ENCODE measurements at places on chromosomes 3 and 15.
A peak's percentile ranks its signal among the peaks of the same experiment; 100 is the strongest.

DNA sequence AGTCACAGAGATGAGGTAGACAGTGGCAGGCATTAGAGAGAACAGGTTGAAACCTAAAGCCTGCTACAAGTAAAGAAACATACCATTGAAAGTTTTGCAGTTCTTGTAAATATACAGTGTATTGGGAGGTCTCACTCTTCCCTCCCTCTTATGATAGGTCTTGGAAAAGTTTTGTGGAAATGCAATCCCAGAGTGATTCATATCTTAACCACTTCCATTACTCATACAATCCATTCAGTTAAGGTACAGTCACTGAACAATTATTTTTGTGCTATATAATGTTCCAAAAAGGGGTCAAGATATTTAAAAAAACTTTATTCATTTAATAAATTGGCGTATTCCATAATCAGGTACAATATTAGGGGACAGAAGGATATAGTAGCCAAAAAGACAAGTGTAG lies 737.7 kb upstream of the ALCAM start:
- peak; percentile 89 for DNase-seq

GRCh38 chr3:24476871-24477656 lies 17.6 kb downstream of the THRB start:
- no peak for DNase-seq

GRCh38 chr3:190019844-190020243 lies 100.9 kb downstream of the P3H2 start:
- DNase-seq: no peak

- no peak for DNase-seq
Measured at GRCh38 chr15:43273243-43273642, 6.5 kb upstream of the TGM5 start.

- DNase-seq: no peak
Measured at GRCh38 chr3:13145131-13145825, 72.0 kb upstream of the IQSEC1 start.

GRCh38 chr3:195903950-195904290 lies 4.4 kb downstream of the TNK2 start:
- DNase-seq: no peak

DNA sequence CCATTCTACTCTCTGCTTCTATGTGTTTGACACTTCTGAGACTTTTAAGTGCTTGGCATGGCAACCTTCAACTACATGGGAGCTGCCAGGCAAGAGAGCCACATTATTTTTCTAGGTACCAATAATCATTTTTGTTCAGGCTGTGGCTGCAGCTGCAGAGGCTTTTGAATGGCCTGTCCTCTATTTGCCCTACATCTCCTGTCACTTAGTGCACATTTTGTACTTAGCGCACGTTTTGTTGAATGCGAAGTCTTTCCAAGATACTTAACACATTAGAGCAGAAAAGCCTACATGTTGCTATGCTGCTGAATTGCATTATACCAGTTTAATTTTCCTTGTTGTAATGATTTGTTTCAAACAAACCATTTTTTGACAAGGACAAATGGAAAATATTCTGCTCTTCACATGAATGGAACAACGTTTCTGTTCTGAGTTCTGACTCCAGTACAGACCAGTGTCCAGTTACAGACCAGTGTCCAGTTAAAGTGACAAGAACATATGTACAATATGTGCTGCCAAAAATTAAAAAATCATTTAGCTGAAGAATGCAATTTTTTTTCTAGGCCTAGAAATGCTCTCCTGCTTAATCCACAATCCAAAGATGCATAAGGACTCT lies 113.9 kb downstream of the ABI3BP start:
- DNase-seq: no peak

DNA sequence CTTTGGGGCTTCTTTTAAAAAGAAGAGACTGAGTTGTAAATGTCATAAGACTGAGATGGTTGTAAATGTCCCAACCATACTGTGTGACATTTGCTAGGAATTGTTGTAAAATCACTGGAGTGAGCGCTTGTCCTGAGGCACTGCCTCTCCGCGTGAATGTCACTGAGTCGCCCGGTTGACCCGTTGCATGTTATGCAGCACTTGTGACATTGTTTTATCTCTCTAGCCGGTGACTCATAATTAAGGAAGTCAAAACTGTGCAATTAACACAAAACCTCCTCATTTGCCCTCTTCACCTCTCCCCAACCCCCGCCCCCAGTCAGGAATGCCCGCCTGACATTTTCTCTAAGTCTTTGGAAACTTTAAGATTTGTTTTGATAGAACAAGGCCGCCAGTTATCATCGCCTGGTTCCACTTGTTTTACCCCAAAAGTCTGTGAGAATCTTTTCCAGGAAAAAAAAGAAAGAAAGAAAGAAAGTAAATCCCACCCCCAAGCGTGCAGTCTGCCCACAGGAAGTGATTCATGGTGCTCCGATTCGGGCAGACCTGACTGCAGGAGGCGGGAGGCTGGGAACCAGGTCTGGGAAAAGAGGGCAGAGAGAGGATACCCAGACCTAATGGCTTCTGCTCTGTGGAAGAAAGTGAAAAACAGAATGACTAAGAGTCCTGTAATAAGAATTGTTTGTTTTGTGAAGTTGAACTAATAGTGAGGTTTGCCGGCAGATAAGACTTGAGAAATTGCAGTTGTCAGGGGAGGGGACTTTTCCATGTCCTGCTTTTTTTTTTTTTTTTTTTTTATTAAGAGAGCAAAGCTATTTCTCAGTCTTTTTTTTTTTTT lies 84.8 kb downstream of the SMAD3 start:
- peak; percentile 97 for DNase-seq

- no peak for DNase-seq
Measured at GRCh38 chr3:186516646-186517045, 27.5 kb downstream of the CRYGS start.

DNA sequence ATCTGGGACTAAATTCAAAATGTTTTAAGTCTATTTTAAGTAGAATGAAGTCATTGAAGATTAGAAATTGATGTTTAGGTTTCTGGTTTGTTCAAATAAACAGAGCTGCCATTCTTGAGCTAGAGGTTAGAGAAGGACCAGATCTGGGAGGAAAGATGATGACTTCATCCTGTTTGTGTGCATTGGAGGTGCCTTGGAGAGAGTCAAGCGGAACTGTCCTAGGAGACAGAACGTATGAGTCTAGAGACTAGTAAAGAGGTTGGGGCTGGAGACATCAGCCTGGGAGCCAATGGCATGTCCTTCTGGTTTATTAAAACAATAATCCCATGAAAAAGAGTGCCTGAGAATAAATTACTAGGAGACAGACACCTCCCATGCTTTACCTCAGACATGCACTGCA lies 303.4 kb downstream of the KBTBD8 start:
- DNase-seq: no peak

All from fibroblast of upper back skin (primary cell).